Activated CD4-positive, alpha-beta memory T cell treated with anti-CD3 and anti-CD28 coated beads for 36 hours (primary cell): ENCODE measurements at places on chromosomes 7 and 10.
A peak's percentile ranks its signal among the peaks of the same experiment; 100 is the strongest.

DNA sequence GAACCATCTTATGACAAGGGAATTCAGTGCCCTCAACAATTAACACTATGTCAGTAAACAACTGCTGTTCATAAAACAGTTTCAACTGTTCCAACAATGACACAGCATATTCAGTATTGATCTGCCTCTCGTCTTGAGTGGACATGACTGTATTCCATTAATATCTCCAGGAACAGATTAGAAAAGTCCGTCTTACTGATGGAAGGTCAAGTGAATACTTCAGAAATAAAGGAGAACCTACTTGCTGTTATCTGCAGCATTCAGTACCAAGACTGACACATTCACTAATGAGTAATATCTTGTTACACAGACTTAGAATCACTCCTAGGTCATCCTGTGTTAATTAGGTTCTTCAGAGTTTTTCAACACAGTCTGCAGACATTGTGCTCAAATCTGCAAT, 12.1 kb downstream of the KBTBD2 start:
- no peak for DNase-seq
- peaks cover 10% of the 10 kb centered on the region for H3K36me3 ChIP-seq
- peak overlapping the region; percentile 0 for H3K27ac ChIP-seq
- no peaks in the 10 kb centered on the region for H3K27me3 ChIP-seq
- H3K4me1 ChIP-seq, result peaks cover 49% of the 10 kb centered on the region

GRCh38 chr7:135768467-135768866, 19.9 kb upstream of the FAM180A start:
- H3K36me3 ChIP-seq, result no peaks in the 10 kb centered on the region
- DNase-seq, result no peak
- no peak overlapping the region for H3K4me3 ChIP-seq
- no peaks in the 10 kb centered on the region for H3K4me1 ChIP-seq
- H3K27ac ChIP-seq, result no peak overlapping the region
- peaks cover 21% of the 10 kb centered on the region for H3K27me3 ChIP-seq

- no peak overlapping the region for H3K27ac ChIP-seq
- no peak for DNase-seq
- peaks cover 3% of the 10 kb centered on the region for H3K36me3 ChIP-seq
- H3K4me1 ChIP-seq, result no peaks in the 10 kb centered on the region
- H3K27me3 ChIP-seq, result peaks cover 7% of the 10 kb centered on the region
- H3K4me3 ChIP-seq, result no peak overlapping the region
Measured at GRCh38 chr7:143126146-143126545, 5.7 kb upstream of the PIP start.

DNA sequence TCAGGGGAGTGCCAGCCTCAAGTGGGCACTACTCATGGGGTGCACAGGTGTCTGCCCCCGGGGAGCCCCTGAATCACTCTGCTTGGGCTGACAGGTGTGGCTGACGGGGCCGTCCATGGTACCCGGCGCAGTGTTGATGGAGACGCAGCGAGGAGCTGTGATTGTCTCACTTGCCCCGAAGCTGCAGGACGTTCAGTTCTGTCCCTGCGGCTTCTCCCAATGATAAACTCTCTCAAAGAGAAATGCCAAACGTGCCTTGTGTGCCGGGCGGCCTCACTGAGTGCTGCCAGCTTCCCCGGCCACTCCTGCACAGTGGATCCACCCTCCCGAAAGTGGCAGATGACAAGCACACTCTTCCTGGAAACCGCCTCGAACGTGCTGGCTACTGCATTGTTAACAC, 203.2 kb downstream of the DNAJB6 start:
- H3K36me3 ChIP-seq, result no peaks in the 10 kb centered on the region
- peaks cover 8% of the 10 kb centered on the region for H3K4me1 ChIP-seq
- no peak overlapping the region for H3K27ac ChIP-seq
- no peak for DNase-seq
- no peak overlapping the region for H3K4me3 ChIP-seq
- H3K27me3 ChIP-seq, result no peaks in the 10 kb centered on the region

DNA sequence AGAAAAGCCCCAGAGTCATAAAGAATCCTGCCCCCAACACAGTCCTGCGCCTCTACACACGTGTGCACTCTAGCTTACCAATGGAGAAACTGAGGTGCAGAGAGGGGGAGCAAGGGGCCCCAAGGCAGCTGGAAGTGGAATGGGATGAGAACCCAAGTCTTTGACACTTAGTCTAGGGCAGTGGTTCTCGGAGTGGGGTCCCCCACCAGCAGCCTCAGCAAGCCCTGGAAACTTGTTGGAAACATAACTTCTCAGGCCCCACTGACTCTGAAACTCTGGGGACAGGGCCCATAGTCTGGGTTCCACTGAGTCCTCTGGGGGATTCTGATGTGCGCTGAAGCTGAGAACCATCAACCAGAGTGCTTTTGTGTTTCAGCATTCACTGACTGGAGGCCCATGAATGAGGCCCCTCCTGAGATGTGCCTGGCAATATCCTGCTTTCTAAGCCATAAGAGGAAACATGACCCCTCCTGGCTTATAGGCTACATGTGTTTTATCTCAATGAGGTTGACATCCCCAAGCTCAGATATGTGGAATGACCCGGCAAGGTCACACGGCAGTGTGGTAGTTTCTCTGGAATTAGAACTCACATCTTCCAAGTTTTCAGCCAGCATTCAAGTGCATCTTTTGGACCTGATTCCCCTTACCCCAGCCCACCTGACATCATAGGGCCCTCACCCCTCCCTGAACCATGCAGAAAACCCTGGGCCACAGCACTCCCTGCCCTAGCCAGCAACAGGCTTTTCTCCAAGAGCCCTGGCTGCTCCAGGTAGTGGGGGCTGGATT, 147.3 kb upstream of the PCBD1 start:
- H3K27ac ChIP-seq, result no peak overlapping the region
- H3K4me3 ChIP-seq, result no peak overlapping the region
- no peaks in the 10 kb centered on the region for H3K36me3 ChIP-seq
- no peaks in the 10 kb centered on the region for H3K4me1 ChIP-seq
- peaks cover 3% of the 10 kb centered on the region for H3K27me3 ChIP-seq

GRCh38 chr10:122571892-122572291, 11.3 kb downstream of the DMBT1 start:
- DNase-seq, result no peak
- peaks cover 10% of the 10 kb centered on the region for H3K27me3 ChIP-seq

- H3K27me3 ChIP-seq, result peaks cover 27% of the 10 kb centered on the region
- H3K27ac ChIP-seq, result no peak overlapping the region
- peaks cover 39% of the 10 kb centered on the region for H3K4me1 ChIP-seq
- no peaks in the 10 kb centered on the region for H3K36me3 ChIP-seq
- no peak for DNase-seq
Measured at GRCh38 chr7:6252341-6252746, 20.1 kb downstream of the CYTH3 start.

GRCh38 chr7:151888079-151889067, 11.5 kb upstream of the PRKAG2 start:
- H3K4me1 ChIP-seq, result no peaks in the 10 kb centered on the region
- H3K27me3 ChIP-seq, result peaks cover 18% of the 10 kb centered on the region
- no peak for DNase-seq
- no peaks in the 10 kb centered on the region for H3K36me3 ChIP-seq
- no peak overlapping the region for H3K4me3 ChIP-seq

GRCh38 chr7:25077096-25077495, 48.0 kb downstream of the CYCS start:
- no peak overlapping the region for H3K27ac ChIP-seq
- H3K36me3 ChIP-seq, result no peaks in the 10 kb centered on the region
- H3K27me3 ChIP-seq, result no peaks in the 10 kb centered on the region
- DNase-seq, result no peak

DNA sequence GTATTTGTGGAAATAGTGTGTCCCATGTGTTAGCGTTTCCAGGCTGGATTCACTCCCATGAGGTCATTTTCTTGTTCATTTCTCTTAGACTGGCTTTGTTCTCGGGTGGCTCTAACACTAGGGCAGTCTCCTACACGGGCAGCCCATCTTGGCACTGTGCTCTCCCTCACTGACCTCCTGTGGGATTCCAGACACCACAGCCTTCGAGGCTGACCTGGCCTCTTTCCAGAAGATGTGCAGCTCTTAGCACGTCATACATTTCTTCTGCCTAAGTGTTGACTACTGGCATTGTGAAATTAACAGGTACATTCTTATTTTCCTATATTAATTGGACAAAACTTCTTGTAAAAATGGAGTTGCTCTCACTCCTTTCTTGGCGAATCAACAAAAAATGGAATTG, 72.8 kb downstream of the INSYN2A start:
- H3K4me1 ChIP-seq, result no peaks in the 10 kb centered on the region
- no peaks in the 10 kb centered on the region for H3K27me3 ChIP-seq
- H3K36me3 ChIP-seq, result no peaks in the 10 kb centered on the region
- no peak overlapping the region for H3K4me3 ChIP-seq

GRCh38 chr10:70193391-70193844, 23.1 kb upstream of the SAR1A start:
- no peaks in the 10 kb centered on the region for H3K27me3 ChIP-seq
- H3K27ac ChIP-seq, result no peak overlapping the region
- H3K4me1 ChIP-seq, result peaks cover 7% of the 10 kb centered on the region
- DNase-seq, result no peak

- no peaks in the 10 kb centered on the region for H3K4me1 ChIP-seq
- peaks cover 12% of the 10 kb centered on the region for H3K36me3 ChIP-seq
- no peak overlapping the region for H3K4me3 ChIP-seq
- no peaks in the 10 kb centered on the region for H3K27me3 ChIP-seq
- no peak overlapping the region for H3K27ac ChIP-seq
Measured at GRCh38 chr7:65907501-65908198, 34.8 kb downstream of the VKORC1L1 start.

DNA sequence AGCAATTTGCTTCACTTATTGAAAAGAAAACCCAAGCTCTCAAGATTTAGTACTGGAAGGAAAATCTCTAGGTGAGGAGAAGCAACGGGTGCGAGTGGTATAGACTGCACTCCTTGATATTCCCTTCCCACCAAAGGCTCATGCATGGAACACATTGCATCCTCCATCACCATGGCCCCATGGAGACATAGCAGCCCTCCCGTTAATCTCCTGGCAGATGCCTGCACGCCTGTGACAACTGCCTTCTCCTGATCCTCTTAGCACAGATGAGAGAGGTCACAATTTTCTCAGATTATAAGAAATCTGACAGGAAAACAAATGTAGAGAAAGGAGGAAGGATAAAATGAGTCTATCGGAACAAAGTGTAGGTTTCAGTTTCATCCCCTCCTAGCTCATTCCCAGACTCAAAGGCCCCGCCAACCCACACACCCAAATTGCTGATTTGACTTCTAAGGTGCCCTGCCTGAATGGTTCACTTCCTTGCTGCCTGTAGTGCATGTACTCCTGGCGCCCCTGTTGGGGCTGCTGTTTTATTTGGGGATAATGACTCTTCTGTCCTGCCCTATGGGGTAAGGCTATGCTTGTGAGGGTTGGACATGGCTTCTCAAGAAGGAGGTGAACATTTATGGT, 50.0 kb downstream of the PLXNA4 start:
- no peaks in the 10 kb centered on the region for H3K36me3 ChIP-seq
- H3K27me3 ChIP-seq, result peaks cover 7% of the 10 kb centered on the region
- peak; percentile 71 for DNase-seq

GRCh38 chr7:9796241-9796640, 1177.4 kb upstream of the PHF14 start:
- no peaks in the 10 kb centered on the region for H3K4me1 ChIP-seq
- no peaks in the 10 kb centered on the region for H3K27me3 ChIP-seq
- no peak for DNase-seq
- H3K36me3 ChIP-seq, result no peaks in the 10 kb centered on the region
- no peak overlapping the region for H3K4me3 ChIP-seq
- H3K27ac ChIP-seq, result no peak overlapping the region

DNA sequence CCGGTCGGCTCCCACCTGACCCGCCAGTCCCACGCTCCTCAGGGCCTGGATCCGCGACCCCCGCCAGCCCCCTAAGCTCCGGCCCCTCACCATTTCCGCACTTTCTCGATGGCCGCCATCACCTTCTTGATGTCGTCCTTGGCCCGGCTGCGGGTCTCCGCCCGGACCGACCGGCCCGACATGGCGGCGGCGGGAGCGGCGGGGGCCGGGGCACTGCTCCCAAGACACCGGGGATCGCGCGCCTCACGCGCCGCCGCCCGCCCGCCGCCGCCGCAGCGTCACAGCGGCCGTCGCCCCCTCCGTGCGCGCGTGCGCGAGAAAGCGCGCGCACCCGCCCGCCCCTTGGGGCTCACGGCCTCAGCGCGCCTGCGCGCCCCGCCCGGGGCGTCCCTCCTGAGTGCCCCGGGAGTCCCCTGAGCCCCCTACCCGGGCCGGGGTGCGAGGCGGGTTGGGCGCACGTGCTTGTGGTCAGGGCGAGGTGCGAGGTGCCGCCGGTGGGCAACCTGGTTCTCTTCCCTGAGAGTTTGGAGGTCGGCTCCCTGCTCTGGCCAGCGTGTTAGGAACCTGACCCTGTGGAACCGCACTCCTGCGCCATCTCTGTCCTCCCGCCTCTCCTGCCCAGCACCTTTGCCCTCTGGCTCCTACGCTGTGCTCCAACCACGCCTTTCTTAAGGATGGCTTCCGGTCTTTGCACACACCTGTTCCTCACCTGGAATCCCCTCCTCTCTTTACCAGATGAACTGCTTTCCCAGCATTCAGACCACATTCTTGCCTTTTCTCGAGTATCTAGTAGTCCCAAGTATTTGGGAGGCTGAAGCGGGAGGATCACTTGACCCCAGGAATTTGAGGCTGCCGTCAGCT, at the start of gene BCL7B:
BCL7B (minus strand) TSS at position 294 of the 861 bp plus-strand sequence; CDS start at position 182, 112 bp downstream.
- H3K27me3 ChIP-seq, result peaks cover 2% of the 10 kb centered on the region
- H3K36me3 ChIP-seq, result peaks cover 4% of the 10 kb centered on the region
- peak within 1 kb of the TSS; percentile 79 for H3K4me3 ChIP-seq
- peak within 1 kb of the TSS; percentile 91 for H3K27ac ChIP-seq
- DNase-seq, result peak; percentile 81

GRCh38 chr7:44969701-44970522, 8.9 kb downstream of the MYO1G start:
- DNase-seq, result no peak
- H3K4me1 ChIP-seq, result peaks cover 20% of the 10 kb centered on the region
- no peaks in the 10 kb centered on the region for H3K27me3 ChIP-seq
- peaks cover 79% of the 10 kb centered on the region for H3K36me3 ChIP-seq

DNA sequence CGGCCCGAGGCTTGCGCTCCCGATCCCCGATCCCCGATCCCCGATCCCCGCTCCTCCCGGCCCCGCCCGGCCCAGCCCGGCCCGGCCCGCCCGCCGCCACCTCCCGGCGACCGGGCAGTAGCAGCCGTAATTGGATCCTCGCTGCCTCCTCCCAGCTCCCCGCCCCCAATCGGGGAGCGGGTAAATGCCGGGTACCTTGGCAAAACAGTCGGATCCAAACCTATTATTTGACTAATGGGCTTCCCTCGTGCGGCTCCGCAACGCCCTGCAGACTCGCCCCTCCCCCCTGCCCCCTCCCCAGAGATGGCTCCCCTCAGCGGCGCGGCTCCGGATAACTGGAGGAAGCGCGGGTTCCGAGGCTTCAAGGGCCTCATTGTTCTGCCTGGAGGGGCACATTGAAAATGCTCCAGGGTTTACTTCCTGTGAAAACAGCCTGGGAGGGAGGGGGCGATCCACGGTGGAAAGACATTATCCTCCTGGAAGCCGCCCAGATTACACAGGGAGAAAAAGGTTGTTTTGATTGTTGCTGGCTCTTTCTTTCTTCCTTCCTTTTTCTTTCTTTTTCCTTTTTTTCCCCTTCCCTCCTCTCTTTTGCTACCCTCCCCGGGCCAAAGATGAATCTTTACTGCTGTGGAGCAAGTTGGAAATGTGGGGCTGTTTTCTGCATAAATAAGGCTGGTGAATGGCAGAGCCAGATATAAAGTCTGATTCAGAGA, 94.7 kb upstream of the ZMIZ1 start:
- peak; percentile 62 for DNase-seq
- H3K4me1 ChIP-seq, result peaks cover 22% of the 10 kb centered on the region
- H3K27me3 ChIP-seq, result no peaks in the 10 kb centered on the region
- no peaks in the 10 kb centered on the region for H3K36me3 ChIP-seq
- H3K4me3 ChIP-seq, result peak overlapping the region; percentile 89

GRCh38 chr7:131094685-131095084, 233.0 kb upstream of the MKLN1 start:
- no peak overlapping the region for H3K27ac ChIP-seq
- peaks cover 84% of the 10 kb centered on the region for H3K4me1 ChIP-seq
- H3K27me3 ChIP-seq, result no peaks in the 10 kb centered on the region
- H3K4me3 ChIP-seq, result no peak overlapping the region
- DNase-seq, result no peak
- H3K36me3 ChIP-seq, result peaks cover 38% of the 10 kb centered on the region
